ENCODE measurements at places on chromosomes 1 and 21.

GRCh38 chr1:54475946-54476516 lies 69.8 kb upstream of the SSBP3 start:
- DNase-seq: peak; percentile 51

DNA sequence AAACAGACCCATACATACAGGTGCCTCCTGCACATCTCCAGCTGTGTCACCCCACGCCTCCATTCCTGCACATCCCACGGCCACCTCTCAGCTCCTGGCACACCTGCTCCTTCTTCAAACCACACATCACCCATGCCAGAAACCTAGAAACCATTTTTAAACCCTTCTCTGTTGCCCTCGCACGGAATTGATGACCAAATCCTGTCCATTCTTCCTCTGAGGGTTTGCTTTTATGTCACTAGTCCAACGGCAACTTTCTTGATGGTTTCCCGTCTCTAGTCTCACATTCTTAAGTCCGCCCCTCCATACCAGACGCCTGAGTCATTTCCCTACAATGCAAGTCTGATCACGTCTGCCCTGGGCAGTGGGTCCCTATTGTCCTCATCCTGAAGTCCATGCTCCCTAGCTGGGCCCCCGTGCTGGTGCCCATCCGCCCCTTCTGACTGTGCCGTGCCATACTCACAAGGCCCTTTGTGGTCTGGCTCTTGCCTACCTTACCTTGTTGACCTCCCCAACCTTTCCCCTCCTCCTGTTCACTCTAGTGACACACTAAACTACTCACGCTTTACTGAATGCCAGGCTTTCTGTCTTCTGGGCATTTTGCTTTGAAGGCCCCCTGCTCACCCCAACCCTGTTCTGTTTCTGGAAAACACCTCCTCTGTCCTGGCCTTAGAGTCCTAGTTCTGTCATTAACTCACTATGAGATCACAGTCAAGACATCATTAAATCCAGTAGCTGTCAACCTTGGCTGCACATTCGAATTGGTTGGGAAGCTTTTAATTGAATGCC lies 17.6 kb downstream of the SLC2A1 start:
- DNase-seq: no peak

DNA sequence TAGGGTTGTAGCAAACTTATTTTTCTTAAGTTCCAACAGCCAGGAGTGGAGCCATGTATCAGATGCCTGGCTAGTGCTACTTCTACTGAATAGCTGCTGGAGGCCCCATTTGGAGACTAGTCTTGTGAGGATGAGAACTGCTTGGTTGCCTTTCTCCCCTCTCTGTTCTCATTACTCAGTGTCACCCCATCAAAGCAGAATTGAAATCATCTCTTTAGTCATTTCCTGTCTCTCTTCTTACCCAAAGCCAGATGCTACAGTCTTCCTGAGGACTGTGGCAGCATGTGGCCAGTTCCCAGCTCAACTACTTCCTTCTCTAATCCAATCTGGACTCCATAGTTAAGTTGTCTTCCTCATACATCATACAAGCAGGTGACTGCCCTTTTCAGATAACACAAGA lies 197.5 kb downstream of the BRINP2 start:
- no peak for DNase-seq

GRCh38 chr1:155591770-155592169 lies 18.2 kb upstream of the MSTO1 start:
- peak; percentile 49 for DNase-seq

DNA sequence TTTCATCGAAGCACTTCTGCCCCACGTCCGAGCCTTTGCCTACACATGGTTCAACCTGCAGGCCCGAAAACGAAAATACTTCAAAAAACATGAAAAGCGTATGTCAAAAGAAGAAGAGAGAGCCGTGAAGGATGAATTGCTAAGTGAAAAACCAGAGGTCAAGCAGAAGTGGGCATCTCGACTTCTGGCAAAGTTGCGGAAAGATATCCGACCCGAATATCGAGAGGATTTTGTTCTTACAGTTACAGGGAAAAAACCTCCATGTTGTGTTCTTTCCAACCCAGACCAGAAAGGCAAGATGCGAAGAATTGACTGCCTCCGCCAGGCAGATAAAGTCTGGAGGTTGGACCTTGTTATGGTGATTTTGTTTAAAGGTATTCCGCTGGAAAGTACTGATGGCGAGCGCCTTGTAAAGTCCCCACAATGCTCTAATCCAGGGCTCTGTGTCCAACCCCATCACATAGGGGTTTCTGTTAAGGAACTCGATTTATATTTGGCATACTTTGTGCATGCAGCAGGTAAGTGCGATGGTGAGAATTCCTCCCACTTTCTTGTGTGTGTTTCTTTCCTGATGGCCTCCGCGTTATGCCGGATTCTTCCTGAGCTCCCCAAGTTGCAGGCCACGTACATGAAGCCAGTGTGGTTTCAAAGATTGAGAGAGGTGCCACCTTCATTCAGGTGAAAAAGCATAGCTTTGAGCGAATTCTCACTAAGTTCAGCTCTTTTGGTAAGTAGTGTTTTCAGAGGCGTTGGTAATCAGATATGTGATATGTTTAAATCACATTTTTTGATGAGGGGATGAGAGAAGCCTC lies 6.0 kb downstream of the NFIA start:
- DNase-seq: no peak

DNA sequence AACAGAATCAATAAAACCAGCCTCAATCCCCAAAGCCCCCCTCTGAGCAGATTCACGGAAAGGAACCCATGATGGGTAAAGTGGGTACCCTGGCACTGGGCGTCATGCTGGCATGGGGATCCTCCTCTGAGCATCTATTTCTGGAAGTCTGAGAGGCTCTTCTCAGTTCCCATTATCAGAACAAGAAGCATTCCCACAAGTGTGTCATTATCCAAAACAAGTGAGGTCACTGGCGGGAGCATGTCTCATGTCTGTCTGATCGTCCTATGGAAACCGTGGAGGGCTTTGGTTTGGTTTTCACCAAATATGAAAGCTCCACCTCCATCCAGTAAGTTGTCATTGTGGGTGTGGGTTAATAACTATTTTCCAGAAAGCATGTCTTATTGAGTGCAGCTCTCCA lies 70.7 kb downstream of the PGM1 start:
- DNase-seq: no peak

DNA sequence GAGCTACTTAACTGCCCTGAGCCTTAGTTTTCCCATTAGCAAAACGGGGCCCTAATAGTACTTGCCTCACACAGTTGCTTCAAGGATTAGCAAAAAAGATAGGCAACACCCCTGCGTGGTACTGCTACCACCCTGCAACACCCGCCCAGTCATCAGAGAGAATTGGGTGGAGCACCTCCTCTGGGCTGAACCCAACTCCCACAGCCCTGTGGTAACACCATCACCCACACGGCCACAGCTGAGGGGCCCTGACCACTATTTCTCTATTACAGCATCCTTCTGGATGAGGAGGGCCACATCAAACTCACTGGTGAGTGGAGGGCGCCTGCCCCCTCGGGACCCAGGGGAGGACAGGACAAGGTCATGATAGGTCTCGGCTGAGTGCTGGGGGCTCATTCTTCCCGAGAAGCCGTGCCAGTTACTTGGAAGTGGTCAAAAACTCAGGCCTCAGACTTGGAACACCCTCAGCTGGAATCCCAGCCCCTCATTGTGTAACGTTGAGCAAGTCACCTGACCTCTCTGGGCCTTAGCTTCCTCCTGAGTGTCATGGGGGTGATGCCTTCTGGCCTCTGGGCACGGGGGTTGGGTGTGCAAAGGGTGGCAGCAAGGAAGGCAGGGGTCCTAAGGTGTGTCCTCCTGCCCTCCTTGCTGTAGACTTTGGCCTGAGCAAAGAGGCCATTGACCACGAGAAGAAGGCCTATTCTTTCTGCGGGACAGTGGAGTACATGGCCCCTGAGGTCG lies 24.6 kb downstream of the RPS6KA1 start:
- DNase-seq: no peak

- no peak for DNase-seq
Measured at GRCh38 chr21:31874812-31875212, 2.0 kb downstream of the HUNK start.

DNA sequence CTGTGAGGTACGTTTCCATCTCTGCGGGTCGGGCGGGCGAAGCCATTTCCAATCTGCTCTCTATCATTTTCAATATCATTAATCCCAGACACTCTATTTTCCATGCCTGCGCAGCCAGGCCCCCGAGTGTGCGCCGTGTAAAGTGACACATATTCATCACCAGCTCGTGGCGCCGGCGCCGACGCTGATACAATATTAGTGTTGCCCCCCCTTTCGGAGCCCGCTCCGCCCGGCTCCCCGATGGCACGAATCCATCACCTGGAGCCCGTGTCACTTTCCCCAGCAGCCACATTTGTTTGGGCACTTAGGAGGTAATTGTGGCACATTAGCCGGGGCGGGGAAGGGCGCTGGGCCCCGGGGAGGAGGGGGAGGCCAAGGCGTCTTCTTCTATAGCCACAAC lies 33.7 kb upstream of the DMBX1 start:
- DNase-seq: no peak

DNA sequence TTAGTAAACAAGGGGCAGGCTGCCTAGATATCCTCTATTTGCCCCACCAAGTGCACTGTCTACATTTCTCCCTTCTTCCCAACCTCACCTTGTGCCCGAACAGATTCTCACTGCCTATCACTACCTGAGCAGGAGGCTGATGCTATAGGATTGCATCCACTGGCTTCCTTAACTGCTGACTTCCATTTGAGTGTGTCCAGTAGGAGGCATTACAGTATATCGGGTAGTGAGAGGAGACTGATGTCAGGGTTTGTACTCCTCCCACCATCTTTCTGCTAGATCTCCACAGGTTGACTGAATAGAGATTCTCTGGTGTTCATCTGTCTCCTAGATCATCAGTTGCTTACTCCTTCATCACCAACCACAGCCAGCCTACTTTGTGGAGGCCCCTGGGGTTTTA lies 796.3 kb downstream of the LRRIQ3 start:
- DNase-seq: no peak

DNA sequence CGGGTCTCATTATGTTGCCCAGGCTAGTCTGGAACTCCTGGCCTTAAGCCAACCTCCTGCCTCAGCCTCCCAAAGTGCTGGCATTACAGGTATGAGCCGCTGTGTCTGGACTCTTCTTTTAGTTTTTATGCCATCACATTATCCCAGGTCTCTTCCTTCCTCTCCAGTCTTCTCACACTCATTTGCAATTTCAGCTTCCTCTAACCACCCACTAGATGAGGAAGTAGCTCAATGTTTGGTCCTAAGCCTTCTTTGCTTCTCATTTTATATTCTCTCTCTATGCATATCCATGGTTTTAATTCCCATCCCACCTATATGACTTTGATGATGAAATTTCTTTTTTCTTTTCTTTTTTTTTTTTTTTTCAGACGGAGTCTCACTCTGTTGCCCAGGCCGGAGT lies 3.1 kb upstream of the ZBTB8A start:
- DNase-seq: no peak

GRCh38 chr21:33937931-33938339 lies 22.3 kb upstream of the ATP5PO start:
- no peak for DNase-seq

DNA sequence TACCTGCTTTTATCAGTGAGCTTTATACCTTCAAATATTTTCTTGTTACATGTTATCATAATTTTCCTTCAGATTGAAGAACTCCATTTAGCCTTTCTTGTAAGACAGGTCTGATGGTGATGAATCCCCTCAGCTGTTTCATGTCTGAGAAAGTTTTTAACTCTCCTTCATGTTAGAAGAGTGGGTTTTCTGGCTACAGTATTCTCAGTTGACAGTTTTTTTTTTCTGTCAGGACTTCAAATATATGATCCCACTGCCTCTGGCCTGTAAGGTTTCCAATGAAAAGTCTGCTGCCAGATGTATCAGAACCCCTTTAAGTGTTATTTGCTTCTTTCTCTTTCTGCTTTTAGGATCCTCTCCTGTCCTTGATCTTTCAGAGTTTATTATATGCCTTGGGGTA lies 248.2 kb downstream of the LBR start:
- no peak for DNase-seq

DNA sequence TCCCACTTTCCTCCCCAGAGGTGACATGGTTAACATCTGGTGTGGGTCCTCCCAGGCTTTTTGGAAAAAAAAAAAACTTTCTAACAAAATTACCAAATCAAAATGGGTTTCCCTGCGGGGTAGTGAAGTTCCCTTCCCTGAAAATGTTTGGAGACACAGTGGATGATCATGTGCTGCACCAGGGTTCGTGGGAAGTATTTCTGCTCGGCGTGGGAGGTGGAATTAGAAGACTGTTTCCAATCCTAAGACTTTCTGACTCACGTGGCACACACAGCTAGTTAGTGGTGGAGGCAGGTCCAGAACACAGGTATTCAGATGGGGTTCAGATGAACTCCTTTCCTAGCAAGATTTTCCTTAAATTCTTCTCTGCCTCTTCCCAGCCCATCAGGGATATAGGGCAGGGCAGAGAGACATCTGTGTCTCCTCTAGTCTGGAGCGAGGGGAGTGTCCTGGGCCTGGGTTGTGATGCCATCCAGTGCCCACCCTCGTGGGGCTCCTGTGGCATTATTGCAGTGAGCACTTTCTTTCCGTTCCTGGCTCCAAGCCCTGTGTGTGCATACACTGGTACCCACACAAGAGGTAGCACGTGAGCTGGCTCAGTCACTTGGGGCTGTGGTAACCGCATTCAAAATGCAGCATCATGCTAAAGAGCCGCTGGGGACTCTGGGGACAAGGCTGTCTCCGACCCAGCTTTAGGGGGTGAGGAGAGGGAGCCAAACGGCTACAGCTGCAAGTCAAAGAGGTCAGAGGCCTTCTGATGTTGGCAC lies 27.5 kb downstream of the KCNC4 start:
- no peak for DNase-seq

- no peak for DNase-seq
Measured at GRCh38 chr1:107599220-107599619, 365.8 kb downstream of the VAV3 start.

DNA sequence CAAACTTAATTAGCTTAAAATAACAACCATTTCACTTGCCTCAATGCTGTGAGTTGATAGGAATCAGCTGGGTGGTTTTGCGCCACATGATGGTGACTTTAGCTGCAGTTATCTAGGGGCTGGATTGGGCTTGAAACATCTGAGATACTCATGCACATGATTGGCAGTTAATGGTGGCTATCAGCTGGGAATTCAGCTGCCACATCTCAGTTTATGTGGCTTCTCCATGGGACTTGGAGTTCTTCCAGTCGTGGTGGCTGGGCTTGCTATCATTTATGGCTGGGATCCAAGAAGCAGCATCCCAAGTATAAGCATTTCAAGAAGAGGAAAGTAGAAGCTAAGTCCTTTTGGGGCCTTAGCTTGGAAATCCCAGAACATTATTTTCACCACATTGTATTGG lies 36.4 kb downstream of the PDC start:
- DNase-seq: no peak

- DNase-seq: no peak
Measured at GRCh38 chr1:153387785-153388184, 3.1 kb downstream of the S100A8 start.

DNA sequence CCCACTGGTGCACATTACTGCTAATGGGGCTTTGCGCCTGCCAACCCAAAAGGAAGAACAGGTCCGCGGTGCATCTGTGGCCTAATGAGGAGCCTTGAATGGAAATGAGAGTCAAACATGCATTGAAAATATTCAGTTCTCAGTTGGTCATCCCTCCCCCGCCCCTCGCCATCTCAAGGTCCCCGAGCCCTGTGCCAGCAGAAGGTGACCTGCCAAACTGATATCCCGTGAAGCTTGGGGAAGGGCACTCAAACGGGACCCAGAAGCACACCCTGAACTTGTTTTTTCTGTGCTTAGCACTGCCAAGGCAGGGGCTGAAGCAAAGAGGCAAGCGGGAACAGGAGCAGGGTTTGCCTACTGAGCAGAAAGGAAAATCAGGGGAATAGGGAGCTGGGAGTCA lies 67.9 kb upstream of the ZNF648 start:
- no peak for DNase-seq

All from NCI-H2171 (cell line).